Transverse colon (tissue), 4 donors: ENCODE measurements at places on chromosomes 5 and 9.
A peak's percentile ranks its signal among the peaks of the same experiment; 100 is the strongest.

DNA sequence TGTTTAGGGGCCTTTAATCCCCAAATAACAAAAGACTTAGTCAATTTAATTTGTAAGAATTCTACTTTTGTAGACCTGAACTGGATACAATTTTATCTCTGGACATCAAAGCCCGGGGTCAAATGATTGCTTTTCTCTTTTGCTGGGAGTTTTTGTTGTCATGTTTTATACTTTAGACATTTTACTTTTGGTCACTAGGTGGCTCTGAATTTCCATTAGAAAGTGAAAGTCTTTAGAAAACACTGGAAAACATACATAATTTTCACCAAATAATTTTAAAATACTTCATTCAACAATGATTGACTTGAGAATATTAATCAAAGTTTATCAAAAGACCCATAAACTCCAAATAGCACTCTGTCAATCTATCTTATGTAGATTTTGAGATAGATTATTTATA lies 2.8 kb upstream of the PCA3 start:
- no peak for DNase-seq

DNA sequence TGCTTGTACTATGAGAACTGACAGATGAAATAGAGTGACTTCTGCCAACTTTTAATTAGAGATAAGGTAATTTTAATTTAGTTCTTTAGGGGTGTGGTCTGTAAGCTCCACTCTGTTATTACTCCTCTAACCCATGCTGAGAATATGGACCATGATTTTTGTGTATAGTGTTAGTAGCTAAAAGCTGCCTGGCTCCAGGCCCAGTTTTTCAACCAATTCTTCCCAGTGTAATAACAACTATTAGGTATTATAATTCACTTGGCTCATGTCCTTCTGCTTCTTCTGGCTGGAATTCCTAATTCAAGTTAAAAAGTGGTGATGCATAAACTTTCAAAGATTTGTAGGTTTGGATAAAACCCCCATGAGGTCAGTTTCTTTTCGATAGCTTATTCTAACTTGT lies 216.3 kb downstream of the ISL1 start:
- no peak for DNase-seq

DNA sequence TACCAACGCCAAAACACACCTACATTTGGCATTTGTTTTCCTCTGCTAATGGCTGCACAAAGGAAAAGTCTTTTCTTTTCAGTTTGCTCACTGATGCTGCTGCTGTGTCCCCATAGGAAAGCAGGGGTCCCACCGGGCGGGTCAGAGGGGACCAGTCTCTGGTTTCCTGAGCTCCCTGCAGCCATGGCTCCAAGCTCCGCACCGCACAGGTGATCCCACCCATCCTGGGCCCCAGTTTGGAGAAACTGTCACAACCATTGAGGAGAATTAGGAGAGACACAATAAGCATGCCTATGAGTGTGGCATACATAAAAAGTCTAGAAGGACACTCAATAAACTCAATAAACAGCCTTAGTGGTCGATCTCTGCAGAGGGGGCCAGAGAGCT lies 19.9 kb downstream of the MED10 start:
- DNase-seq, result no peak

- DNase-seq, result peak; percentile 1
Measured at GRCh38 chr5:132232465-132232864, 4.8 kb upstream of the P4HA2 start.

- DNase-seq, result no peak
Measured at GRCh38 chr9:100445903-100446549, 19.1 kb downstream of the MSANTD3 start.

GRCh38 chr9:17597977-17598376 lies 19.1 kb downstream of the SH3GL2 start:
- no peak for DNase-seq

DNA sequence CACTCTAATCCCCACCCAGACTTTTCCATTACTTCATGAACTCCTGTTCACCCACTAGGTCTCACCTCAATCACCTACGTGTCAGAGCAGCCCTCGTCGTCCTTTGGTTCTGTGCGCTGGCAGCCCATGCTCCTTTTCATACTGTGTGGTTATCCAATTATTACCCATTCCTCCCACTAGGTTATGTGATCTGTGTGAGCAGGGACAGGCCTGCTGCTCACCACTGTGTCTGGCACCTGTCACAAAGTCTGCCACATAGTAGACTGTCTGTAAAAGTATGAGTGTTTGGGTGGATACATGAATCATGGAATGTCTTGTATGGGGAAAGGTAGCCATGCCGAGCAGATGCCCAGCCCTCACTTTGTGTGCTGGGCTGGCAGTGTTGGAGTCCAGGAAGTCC lies 12.1 kb upstream of the SMAD5 start:
- no peak for DNase-seq

GRCh38 chr9:106753155-106753671 lies 109.8 kb upstream of the ZNF462 start:
- DNase-seq, result no peak

DNA sequence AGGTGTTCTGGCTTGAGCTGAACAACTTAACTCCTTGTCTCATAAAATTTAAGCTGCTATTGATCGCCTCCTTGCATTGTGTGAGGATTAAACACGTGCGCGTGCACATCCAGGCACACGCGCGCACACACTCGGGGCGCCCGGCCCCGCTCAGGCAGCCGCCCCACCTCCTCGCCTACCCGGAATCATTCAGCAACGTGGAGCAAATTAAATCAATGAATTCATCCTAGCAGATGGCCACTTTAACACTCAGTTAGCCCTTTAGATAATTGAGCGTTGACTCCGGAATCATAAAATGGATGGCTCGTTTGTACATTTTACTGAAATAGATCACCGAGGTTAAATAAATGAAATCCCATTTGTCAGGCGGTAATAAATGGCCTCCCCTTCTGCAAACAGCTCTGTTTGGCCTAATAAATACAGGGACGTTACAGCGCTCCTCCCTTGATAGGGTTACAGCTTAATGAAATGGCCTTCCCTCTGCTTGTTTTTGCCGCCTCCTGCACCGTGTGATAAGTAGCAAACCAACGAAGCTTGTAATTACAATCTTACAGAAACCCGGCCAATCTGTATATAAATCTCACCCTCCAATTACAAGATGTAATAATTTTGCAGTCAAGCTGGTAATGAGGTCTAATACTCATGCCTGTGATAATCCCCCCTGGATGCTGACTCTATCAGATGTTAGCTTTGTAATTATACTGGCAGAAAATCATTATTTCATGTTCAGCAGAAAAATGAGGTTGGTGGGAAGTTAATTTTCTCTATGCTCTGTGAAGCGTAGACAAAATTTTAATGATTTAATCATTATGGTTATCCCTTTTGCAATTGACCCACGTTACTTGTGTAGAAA lies 229.7 kb upstream of the IRX4 start:
- no peak for DNase-seq

- DNase-seq, result no peak
Measured at GRCh38 chr5:44329716-44330115, 59.5 kb downstream of the FGF10 start.

- DNase-seq, result no peak
Measured at GRCh38 chr5:122315521-122315920, 3.5 kb downstream of the SNCAIP start.

DNA sequence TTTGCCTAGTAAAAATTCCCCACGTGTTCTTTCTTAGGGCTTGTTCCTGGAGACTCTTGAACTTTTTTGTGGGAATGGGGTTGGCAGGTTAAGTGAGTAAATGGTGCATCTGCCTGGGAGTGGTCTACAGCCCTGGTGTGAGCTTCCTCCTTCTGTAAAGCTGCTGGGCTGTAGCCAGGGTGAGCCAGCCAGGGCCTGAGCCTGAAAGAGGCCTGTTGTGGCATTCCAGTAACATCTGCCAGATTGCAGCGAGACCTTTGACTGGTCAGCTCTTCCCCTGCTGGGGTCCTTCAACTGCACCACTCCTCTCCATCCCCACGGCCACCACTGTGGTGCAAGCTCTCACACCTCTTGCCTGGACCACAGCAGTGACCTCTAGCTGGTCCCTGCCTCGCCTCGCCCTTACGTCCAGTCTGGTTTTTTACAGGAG lies 47.5 kb downstream of the SLC22A5 start:
- DNase-seq, result no peak

GRCh38 chr5:139474890-139475791 lies 4.3 kb downstream of the SMIM33 start:
- DNase-seq, result peak; percentile 39

DNA sequence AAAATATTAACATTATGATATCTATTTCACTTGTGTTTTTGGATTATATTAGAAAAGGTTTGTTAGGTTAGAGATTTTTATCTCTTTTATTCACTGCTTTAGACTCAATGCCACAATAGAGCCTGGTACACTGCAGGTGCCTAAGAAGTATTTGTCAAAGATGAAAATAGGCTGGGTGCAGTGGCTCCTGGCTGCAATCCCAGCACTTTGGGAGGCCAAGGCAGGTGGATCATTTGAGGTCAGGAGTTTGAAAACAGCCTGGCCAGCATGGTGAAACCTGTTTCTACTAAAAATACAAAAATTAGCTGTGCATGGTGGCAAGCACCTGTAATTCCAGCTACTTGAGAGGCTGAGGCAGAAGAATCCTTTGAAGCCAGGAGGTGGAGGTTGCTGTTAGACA lies 64.3 kb downstream of the C9 start:
- no peak for DNase-seq

GRCh38 chr5:62937661-62938558 lies 359.3 kb downstream of the LRRC70 start:
- no peak for DNase-seq

GRCh38 chr5:1881731-1882336 lies 891 bp downstream of the IRX4 start:
- no peak for DNase-seq
